CD4-positive, alpha-beta T cell treated with Interleukin-6 for 4 hours (primary cell): ENCODE measurements at places on chromosomes 11 and 22.

DNA sequence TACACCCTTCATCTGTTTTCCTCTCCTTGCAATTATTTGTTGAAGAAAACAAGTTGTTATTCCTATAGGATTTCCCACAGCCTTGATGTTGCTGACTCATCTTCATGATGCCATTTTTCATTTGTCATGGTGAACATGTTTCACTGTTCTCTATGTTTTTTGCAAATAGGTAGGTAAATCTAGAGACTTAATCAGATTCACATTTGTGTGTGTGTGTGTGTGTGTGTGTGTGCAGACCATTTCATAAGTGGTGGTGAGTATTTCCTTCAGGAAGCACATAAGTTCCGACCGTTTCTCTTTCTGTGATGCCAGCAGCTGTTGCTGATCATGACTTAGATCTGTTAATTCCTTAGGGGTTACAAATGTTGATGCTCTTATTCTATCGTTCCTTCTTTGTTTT is 80.3 kb upstream of the IZUMO1R start:
- no peak for DNase-seq

DNA sequence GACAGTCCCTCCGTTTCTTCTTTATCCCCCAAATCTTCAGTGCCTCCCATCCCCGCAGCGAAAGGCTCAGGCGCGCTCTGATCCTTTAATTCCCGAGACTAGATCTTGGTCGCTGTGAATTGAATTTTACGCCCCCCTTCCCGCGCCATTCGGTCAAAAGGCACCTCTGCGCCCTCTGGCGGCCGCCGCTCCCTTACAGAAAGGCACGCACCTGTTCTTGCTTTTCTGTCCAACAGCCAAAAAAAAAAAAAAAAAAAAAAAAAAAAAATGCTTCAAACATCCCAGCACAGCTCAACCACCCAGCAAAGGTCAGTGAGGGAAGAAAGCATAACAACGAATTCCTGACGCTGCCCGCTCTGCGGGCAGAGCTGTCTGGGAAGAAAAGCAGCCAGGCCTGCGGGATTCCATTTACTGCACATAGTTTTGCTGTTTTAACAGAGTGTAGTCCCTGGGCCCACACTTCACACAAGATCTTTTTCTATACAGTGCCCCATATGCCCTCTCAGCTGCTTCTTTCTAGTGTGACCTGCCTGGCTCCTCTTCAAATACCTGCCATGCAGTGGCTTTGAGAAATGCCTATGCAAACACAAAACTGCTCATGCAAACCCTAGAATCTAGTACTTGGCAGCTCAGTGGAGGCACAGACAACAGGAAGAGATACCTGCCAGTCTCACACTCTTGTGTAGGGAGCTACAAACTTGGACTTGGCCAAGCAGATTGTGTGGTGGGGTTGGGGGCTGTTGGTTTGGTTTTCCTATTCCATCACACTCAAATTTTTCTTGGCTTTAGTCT is 1.3 kb upstream of the ESAM start:
- peak; percentile 91 for DNase-seq

GRCh38 chr11:32081129-32081641 is 9.7 kb upstream of the RCN1 start:
- DNase-seq: no peak

DNA sequence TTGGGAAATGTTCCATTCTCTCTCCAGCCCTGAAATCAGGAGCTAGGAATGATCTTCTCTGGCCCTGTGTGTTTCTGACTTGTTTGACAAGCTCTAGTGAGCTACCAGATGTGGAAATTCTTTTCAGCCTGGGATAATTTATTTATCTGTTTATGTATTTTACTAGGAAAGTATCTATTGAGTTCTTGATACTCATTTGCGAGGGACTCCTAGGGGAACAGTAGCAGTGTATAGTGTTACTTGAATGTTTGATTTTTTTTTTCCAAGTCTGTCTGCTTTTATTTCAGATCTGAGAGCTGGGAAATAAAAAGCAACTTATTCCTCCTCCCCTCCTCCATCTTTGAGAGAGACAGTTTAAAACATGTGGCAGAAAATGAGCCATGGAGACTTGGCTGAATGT is 92.5 kb downstream of the ALX4 start:
- no peak for DNase-seq

GRCh38 chr11:14082338-14082737 is 119.8 kb downstream of the SPON1 start:
- no peak for DNase-seq

DNA sequence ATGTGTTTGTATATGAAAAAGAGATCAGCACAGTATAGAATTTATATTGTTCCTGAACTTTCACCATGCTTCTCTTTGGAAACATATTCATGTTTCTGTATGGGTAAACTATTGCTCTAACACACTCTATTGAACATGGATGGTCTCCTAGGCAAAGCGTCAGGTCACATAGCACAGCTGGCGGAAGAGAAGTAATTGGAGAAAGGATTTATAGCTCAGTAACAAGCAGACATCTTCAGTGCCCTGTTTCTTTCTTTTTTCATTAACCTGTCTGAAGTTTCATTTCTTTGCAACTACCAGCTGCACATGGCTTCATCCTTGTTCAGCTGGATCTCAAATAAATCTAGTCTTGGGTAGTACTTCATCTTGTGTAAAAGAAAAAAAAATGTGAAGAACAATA is 84.4 kb upstream of the TRPC6 start:
- no peak for DNase-seq

- no peak for DNase-seq
Measured at GRCh38 chr11:86625544-86625943, 46.9 kb downstream of the ME3 start.

DNA sequence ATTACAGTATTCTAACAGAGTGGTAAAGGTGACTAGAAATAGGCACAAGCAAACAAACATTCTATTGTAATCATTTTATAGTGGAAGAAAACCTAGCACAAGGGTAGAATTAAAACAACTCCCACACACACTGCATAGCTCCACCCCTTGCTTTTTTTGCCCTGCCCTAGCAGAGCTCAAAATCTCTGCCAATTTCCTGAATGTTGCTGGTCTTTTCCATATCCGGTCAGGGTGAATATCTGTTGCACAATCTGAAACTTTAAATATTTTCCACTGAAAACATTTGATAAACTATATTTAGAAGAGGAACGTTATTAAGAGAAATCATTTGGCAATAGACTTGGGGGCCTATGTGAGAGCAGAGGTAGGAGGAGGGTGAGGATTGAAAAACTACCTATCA is 2.7 kb downstream of the SPA17 start:
- DNase-seq: no peak

DNA sequence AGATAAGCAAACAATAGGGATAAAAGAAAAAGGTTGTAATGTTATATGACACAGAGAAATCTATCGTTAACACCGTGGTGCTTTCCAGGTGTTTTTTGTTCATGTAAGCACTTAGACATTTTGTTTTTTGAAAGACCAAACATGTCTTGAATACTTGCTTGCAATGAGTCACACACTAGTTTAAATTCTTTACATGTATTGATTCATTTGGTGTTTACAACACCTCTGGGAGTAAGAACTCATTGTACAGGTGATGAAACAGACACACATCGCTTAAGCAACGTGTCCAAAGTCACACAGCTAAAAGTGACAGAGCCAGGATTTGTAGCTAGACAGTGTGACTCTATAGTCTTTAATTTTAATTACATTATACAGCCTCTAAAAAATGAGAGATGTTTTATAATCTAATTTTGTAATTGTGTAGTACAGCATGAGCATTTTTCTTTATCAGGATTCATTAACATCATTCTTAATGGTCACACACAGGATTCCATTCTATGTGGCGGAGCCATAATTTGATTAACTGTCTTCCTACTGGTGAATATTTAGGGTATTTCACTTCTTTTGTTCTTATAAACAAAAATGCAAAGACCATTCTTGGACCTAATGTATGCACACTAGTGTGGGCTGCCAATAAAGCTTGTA is 148.8 kb downstream of the DBX1 start:
- no peak for DNase-seq

- no peak for DNase-seq
Measured at GRCh38 chr22:30056015-30056414, 24.2 kb upstream of the HORMAD2 start.
